ENCODE measurements at places on chromosomes 6 and 20.

DNA sequence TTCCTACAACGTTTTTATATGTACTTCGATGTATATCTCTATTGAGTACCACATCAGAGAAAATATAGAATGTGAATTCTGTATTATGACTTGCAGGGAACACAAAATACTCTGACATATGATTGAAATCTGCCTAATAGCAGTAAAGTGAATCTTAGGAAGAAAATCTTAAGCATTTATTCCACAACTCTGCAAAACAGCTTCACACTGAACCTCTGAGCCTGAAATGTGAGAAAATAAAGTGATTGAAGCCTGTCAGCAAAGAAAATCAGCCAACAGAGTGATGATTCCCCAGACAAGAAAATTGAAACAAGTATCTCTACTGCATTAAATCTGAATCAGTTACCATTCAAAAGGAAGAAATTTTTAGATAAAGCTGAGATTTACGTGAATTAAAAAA lies 499.5 kb upstream of the RNF217 start:
- DNase-seq = no peak

DNA sequence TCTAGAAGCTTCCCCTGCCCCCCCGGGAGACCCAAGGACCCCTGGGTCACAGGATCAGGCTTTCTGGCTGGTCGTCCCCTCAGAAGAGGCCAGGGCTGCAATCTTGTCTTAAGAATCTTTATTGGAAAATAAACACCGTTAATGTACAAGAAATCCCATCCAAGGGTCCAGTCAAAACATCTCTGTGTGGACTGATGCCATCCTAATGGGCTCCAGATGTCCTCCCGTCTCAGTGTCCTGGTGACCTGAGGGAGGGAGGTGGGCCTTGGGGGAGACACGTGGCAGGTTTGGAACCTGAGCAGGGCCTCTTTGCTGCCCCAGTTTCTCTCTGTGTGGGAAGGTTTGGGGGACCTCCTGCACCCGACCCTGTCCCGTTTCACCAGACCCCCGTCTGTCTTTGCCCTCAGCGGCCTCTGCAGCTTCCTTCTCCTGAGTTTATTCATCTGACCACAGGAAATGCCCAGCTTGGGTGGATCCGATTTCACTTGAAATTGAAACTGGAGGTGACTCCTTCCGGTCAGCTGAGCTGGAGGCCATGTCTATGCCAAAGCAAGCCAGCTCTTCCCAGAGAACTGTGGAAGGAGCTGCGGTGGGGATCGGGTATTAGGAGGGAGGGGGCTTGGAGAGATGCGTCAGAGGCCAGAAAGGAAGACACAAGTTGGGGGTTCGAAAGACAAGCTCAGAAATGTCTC lies 75.1 kb downstream of the SLC2A10 start:
- peak; percentile 13 for DNase-seq

DNA sequence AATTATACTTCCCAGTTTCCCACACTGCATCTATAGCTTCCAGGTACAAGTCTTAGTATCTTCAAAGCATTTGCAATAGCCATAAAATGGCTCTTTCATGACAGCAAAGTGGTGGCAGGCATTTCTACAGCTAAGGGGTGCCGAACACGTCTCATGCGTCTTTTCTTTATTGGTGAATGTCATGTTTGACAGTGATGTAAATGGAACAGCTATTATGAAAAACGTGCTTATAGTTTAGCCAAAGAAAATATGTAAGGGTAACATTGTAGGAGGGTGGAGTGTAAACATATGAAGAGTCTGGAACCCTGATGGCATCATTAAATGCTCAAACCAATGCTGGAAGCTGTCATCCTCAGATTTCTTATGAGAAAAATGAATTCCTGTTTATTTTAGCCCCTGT lies 37.9 kb downstream of the COL11A2 start:
- DNase-seq = no peak

DNA sequence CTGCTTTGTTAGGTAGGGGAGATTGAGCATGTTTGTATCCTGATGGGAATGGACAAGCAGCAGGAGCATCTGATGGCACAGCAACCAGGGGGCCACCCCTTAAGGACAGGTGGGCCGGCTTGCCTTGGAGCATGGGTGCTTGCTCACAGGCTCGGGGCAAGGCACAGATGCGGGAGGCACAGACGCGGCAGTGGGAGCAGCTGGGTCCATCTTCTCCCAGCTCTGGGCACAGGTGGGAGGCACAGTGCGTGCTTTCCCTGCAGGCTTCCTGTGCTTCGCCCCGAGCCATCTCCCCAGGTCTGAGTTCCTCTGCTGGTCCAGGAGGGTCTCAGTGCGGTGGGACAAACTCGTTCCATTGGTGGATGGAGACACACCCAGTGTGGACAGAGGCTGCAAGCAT lies 73.6 kb upstream of the BHLHE23 start:
- DNase-seq = no peak

DNA sequence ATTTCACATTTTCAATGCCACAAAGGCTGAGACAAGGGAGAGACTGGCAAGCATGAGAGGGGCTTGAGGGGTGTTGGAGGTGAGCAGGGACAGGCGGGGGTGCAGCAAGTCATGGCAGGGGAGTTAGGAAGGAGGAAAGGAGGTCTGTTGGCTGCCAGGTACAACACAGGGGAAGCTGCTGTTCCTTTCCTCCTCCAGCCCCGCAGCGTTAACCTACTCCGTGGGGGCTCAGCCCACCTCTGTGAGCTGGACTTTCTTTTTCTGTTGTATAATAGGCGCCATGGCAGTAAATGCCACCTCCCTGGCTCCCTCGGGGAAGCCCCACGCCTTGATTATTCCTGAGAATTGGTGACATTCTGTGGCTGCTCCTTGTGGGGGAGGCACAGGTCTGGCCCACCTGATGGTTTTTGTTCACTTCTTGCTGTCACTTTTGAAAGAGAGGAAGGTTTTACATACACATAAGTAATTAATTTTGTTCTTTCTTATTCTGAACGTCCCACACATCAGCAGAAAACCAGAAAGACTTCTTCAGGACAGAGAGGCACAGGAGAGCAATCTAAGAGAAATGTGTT lies 293.2 kb downstream of the TSHZ2 start:
- no peak for DNase-seq

GRCh38 chr6:145028144-145028818 lies 707.0 kb downstream of the EPM2A start:
- DNase-seq = peak; percentile 51

DNA sequence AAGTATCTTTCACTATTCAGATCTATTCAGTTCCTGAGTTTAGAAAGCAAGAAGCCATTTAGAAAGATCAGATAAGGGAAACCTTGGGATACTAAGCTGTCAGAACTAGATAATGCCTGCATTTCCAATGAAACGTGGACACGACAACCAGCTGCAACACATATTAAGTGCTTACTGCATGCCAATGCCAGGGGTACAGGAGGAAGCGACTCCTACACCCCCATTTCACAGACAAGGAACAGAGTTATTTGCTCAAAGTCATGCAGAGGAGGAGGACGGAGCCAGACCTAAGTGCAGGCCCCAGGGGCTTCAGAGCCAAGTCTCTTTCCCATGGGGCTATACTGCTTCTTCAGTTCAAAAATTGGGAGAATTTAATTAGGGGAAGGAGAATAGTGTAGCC lies 62.4 kb downstream of the PREX1 start:
- DNase-seq = no peak

DNA sequence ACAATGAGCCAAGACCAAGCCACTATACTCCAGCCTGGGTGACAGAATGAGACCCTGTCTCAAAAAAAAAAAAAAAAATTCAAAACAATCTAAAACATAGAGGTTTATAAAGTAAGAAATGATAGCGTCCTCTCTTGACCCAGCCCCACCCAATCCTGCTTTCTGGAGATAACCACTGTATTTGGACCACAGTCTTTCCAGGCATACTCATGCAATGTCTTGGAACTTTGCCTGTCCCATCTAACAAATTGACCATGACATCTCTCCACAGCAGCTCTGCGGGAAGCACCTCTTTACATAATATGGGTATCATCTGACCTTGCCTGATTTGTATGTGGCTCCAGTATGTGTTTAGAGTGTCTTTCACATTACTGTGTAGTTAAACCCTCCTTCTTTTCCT lies 9.1 kb upstream of the SHLD1 start:
- no peak for DNase-seq

GRCh38 chr6:26363882-26364701 lies 906 bp upstream of the BTN3A2 start:
- DNase-seq = no peak

DNA sequence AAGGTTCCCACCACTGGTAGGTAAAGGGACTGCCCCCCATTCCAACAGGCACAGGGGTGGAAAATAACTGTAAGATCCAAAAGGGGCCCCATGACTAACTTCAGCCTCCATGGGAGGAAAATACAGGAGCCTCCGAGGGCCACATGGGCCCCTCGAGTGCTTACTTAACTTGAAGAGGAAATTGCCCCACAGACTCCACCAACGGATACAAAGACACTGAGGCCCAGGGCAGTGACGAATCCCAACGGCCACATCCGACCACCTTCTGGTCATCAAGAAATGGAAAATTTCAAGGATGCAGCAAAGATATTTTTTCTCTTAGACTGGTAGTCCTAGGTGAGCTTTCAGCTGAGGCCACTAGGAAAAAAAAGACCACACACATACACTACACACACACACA lies 116.0 kb upstream of the MRPS10 start:
- DNase-seq = no peak

- DNase-seq = no peak
These were observed at the start of gene DEFB123 for GRCh38 chr20:31440012-31440659. TSS of gene DEFB123 (plus strand) at chr20:31440632. CDS start at chr20:31440699, 67 bp downstream.

- DNase-seq = peak; percentile 61
These were observed 8.3 kb downstream of the CEP250 start for GRCh38 chr20:35463455-35464300.

- no peak for DNase-seq
These were observed 36.1 kb upstream of the PTCHD4 start for GRCh38 chr6:48147051-48147450.

DNA sequence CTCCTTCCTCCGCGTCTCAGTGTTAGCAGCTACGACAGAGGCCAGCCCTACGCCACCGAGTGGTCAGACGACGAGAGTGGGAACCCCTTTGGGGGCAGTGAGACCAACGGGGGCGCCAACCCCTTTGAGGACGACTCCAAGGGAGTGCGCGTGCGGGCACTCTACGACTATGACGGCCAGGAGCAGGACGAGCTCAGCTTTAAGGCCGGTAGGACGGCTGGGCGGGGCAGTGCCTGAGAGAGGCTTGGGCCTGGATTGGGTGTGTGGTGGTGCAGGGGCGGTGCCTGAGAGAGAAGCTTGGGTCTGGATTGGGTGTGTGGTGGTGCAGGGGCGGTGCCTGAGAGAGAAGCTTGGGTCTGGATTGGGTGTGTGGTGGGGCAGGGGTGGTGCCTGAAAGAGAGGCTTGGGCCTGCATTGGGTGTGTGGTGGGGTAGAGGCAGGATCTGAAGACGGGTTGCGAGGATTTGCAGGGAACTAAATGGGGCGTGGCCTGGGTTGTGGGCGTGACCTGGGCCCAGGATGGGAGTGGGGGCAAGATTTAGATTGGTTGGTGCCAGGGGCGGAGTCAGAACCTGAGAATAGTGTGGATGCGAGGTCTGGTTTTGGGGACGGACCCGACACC lies 24.4 kb downstream of the SPDEF start:
- no peak for DNase-seq

DNA sequence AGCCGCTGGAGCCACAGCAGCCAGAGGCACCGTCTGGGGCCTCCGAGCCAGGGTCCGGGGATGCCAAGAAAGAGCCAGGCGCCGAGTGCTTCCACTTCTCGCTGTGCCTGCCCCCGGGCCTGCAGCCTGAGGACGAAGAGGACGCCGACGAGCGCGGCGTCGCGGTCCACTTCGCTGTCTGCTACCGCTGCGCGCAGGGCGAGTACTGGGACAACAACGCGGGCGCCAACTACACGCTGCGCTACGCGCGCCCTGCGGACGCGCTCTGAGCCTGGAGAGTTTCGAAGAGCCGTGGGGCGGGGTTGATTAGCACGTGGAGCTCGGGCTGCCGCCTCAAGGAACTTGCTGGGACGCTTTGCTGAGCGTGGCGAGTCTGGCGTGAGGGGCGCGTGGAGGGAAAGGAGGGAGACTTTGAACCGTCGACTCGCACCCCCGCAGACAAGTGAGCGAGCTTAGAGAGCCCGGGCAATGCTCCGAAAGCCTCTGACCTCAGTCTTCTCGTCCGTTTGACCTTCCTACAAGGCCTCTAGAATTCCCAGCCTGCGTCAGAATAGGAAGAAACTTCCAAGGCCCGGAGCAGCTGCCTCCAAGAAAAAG lies 1.3 kb downstream of the PPP1R3G start:
- no peak for DNase-seq

DNA sequence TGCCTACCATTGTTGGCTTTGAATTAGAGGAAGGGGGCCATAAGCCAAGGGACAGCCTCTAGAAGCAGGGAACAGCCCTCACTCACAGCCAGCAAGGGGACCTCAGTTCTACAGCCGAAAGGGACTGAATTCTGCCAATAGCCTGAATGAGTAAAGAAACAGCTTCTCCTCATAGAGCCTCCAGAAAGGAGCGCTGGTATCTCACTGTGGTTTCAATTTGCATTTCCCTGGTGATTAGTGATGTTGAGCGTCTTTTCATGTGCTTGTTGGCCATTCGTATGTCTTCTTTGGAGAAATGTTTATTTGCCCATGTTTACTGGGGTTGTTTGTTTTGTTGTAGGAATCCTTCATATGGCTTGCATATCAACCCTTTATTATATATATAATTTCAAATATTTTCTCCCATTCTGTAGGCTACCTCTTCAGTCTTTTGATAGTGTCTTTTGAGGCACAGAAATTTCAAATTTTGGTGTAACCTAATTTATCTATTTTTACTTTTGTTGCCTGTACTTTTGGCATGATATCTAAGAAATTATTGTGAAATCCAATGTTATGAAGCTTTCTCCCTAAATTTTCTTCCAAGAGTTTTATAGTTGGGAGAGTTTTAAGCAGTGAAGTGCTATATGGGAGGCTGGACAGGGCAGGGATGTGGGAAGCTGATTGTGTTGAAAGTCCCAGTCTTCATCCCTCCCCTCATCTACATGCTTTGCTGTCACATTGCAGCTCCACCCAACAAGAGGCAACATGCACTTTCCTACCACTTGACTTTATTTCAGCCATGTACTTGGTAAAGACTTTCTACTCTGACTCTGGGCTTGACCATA lies 82.3 kb upstream of the SHLD1 start:
- DNase-seq = no peak

GRCh38 chr6:119247504-119247903 lies 102.1 kb downstream of the MAN1A1 start:
- no peak for DNase-seq

- DNase-seq = no peak
These were observed 272.1 kb downstream of the ZFAND3 start for GRCh38 chr6:38091613-38092012.

GRCh38 chr20:8524101-8525016 lies 392.3 kb downstream of the PLCB1 start:
- DNase-seq = no peak

DNA sequence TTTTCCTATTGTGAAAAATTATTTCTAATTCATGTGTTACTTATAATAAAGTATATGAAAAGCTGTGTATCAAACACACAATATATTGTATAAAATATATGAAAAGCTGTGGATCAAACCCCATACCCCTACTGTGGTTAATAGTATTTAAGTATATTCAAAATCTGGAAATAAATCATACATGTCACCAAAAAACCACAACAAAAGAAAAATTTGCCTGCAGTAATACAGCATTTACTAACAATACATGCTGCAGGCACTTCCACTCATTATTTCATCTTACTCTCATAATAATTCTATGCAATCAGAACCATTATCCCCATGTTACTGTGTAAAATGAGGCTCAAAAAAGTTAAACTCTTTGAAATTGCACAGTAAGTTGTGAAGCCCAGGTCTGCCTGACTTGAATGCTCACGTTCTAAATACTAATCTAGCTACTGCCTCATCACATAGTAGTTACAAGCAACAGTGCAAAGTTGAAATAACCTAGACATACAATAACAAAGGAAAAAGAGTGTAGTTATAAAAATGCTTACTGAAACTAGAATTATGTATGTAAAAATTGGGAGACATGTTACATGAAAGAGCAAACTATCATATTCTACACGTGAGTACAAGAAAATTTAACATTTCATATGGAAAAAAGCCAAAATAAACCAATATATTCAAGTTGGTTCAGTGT lies 61.7 kb downstream of the FAM217A start:
- DNase-seq = no peak

All from HCEC 1CT (cell line).